ENCODE measurements at places on chromosomes 4 and X.

DNA sequence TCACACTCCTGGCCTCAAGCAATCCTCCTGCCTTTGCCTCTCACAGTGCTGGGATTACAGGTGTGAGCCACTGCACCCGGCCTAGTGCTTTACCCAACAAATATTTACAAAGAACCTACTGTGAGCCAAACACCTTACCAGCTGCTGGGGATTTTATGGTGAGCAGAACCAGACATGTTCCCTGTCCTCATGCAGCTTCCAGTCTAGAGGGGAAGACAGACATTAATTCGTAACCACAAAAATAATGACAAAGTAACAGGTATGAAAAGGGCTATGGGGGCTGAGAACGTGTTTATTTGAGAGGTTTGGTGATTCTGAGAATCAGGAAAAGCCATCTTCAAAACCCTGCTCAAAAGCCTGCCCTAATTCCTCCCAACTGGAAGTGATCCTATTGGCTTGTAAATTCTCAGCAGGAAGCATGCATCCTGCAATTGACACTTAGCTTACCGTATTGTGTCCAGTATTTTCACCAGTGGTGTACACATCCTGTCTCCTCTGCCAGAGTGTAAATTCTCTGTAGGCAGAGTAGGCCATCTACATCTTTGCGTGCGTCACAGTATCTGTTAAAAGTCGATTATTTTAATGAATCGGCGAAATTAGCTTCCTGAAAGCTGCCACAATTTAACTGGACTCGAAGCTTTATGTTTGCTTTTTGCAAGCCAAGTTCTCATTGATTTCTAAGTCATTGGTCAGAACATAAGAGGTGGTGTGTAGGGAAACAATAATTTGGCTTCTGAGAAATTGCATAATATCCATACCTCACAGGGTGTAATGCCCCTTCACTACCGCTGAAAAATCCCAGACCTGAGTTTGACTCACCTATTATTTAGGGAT is 67.0 kb downstream of the TMEM156 start:
- no peak for DNase-seq

GRCh38 chr4:100106982-100107381 is 83.3 kb downstream of the DDIT4L start:
- DNase-seq, result no peak

GRCh38 chrX:37348231-37348970 is 763 bp upstream of the PRRG1 start:
- peak; percentile 51 for DNase-seq

- DNase-seq, result no peak
These were observed 198.8 kb upstream of the DCAF8L1 start for GRCh38 chrX:28180096-28180495.

DNA sequence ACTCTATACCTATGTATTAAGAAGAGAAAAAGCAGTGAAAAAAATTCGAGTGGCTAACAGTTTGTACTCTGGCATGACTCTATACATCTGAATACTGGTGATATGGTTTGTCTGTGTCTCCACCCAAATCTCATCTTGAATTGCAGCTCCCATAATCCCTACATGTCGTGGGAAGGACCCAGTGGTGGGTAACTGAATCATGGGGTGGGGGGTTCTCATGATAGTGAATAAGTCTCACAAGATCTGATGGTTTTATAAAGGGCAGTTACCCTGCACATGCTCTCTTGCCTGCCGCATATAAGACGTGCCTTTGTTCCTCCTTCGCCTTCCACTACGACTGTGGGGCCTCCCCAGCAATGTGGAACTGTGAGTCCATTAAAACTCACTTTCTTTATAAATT is 70.4 kb downstream of the LRBA start:
- DNase-seq, result no peak

All from astrocyte of the hippocampus (primary cell).